ENCODE measurements at places on chromosomes 1 and 21. TPM values are rescaled to one million over a fixed set of nuclear protein-coding genes. Genes with fewer than 3 reads are reported as not detected.

SERTAD4 gene
- total RNA-seq = 2.5 TPM

HSPA13 gene
- total RNA-seq = 66.5 TPM

MYOC gene
- not detected for total RNA-seq

GBP6 gene
- not detected for total RNA-seq

C4BPB gene
- not detected for total RNA-seq

MCOLN3 gene
- total RNA-seq = 0.47 TPM

CDA gene
- total RNA-seq = 0.96 TPM

CD55 gene
- total RNA-seq = 9.0 TPM

HSPB7 gene
- total RNA-seq = not detected

OR6K3 gene
- total RNA-seq = not detected

- DNase-seq = no peak
Measured at GRCh38 chr1:204703826-204704612, 18.5 kb upstream of the LRRN2 start.

DNA sequence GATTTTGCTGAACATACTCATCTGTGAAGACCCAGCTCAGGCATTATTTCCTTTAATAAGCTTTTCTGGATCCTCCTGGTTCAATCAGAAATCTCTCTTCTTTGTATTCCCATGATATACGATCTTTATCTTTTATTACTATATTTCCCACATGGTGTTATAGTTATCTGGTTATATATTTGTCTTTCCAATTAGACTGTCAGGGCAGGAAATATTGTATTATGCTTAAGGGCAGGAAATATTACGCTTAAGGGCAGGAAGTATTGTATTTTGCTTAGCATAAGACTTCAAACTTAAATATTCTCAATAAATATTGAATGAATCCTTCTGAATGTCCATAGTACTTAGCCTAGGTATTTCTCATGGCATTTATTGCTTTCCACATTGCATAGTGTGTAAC lies 122.2 kb downstream of the COQ8A start:
- DNase-seq = no peak

DNA sequence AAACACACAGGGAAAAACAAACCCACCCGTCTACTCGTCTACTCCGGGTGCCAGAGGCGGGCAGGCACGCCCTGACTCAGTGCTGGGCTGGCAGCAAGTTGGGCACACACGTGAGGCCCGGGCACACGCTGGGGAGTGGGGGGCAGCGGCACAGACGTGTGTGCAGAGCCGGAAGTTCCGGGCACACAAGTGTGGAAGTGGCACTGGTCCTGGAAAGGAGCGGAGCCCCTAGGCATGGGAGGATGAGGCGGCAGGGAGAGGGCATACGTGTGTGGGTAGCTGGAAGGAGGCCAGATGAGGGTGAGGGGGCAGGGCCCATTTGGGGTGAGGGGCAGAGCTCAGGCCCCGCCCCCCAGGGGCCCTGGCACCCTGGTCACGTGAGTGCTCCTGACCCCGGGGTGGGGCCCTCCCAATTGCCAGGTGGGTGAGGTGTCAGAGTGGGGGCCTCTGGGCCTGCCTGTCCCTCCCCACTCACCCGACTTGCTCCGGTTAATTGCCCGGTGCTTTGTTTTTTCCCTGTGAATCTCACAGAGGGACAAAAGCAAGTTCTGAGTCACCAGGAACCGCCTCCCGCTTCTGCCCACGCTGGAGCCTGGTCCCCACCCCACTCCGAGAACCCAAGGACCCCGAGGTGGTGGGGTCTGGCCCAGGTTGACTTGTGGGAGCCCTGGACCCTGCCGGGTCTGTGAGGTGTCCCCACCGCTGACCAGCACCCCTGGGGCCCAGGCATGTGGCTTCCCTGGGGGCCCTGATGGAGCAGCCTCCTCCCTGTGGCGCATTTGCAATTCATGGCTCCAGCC lies 104.8 kb upstream of the CASZ1 start:
- no peak for DNase-seq

DNA sequence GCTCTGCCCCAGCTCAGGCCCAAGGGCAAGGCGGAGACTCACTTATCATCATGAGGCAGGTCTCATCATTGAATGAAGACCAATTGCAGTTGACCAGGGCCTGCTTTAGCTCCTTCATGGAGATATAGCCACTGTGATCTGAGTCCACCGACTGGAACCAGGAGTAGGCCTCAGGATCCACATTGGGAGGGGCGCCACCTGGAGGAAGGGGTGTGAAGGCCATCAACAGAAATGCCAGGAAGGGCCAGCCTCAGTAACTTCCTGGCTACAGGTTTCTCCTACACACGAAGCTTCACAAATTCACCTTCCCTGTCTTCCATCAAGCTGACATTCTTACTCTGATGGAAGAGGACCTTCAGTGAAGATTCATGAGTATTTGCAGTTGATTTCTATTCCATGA lies 11.6 kb downstream of the PEF1 start:
- DNase-seq = peak; percentile 39

- DNase-seq = no peak
Measured at GRCh38 chr1:161114556-161114955, 3.3 kb downstream of the PFDN2 start.

GRCh38 chr1:34361781-34362357 lies 185.2 kb downstream of the C1orf94 start:
- no peak for DNase-seq

DNA sequence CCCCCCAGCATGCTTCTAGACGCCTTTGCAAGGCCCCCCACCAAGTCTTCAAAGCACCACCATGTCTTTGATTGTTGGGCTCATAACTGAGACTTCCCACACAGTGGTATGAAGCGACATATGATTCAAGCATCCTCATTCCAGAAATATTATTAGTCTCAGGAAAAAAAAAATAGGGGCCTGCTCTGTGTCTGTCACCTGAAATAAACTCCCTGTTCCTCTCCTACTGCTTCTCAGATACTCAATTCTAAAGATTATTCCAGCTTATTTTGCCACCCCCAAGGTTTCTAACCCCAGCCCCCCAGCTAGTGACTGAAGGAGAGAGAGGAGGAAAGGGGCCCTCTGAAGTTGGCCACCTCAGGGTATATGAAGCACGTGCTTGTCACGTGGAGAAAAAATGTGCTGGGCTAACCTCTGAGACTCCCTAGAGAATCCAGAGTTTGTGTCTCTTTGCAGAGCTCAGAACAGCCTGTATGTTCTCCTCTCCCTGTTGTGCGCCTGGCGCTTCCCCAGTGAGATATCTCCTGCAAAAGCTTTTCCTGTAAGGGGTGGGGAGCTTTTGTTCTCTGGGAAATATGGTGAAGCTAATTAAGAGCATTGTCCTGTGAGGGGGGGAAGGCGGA lies 35.9 kb upstream of the RASAL2 start:
- peak; percentile 60 for DNase-seq

GRCh38 chr21:37757606-37758376 lies 158.5 kb downstream of the KCNJ6 start:
- no peak for DNase-seq

DNA sequence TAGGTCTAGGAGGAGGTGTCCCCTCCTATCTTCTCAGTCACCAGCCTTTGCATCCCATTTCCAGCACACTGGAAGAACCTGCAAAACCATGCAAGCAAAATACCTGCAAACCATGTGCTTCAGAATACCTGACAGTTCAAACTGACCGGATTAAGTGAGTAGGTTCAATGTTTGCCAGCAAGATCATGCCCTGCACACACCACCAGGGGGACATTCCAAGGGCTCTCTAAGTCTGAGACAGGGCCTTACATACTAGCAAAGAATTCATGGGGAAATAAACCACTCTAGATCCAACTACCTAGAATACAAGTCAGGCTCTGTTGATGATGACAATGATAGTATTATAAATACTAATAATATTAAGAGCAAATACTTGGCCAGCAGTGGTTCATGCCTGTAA lies 27.6 kb downstream of the INPP5B start:
- peak; percentile 46 for DNase-seq

DNA sequence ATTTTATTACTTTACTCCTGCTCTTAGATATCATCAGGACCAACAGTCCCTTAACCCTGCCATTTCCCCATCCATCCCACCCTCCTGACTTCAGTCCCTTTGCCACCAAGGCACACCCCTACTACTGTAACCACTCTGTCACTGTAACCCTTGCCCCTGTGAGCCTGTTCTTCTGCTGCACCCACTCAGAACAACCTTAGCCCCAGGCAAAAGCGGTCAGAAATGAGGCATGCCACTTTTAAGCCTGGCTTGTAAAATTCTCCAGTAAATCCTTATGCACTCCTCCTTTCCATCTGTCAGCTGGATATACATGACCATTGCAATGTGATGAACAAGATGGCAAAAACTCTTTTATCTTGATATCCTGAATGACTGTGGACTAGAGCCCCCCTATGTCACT lies 555.0 kb upstream of the PLXNA2 start:
- no peak for DNase-seq

- DNase-seq = no peak
Measured at GRCh38 chr1:67084765-67085318, 30.9 kb upstream of the SLC35D1 start.

GRCh38 chr1:204321665-204322064 lies 38.1 kb downstream of the PLEKHA6 start:
- no peak for DNase-seq

GRCh38 chr21:38843806-38844503 lies 38.2 kb downstream of the ETS2 start:
- no peak for DNase-seq

GRCh38 chr1:195047772-195048171 lies 1560.5 kb downstream of the KCNT2 start:
- DNase-seq = no peak

DNA sequence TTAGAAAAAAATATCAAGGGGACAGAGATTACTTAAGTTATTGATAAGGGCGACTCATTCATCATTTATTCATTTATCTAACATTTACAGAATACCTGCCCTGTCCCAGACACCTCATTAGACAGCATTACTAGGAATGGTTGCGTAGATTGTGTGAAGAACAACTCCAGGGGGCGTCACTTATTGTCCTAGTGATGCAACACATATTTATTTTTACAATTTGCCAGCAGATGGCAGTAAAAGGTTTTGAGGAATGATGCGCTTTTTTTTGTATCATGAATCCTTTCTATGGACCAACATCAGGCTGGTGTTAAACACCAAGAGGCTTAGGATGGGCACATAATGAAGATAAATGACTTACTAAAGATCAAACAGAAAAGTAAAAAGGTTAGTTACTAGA lies 5.5 kb downstream of the NCAM2 start:
- DNase-seq = peak; percentile 56

DNA sequence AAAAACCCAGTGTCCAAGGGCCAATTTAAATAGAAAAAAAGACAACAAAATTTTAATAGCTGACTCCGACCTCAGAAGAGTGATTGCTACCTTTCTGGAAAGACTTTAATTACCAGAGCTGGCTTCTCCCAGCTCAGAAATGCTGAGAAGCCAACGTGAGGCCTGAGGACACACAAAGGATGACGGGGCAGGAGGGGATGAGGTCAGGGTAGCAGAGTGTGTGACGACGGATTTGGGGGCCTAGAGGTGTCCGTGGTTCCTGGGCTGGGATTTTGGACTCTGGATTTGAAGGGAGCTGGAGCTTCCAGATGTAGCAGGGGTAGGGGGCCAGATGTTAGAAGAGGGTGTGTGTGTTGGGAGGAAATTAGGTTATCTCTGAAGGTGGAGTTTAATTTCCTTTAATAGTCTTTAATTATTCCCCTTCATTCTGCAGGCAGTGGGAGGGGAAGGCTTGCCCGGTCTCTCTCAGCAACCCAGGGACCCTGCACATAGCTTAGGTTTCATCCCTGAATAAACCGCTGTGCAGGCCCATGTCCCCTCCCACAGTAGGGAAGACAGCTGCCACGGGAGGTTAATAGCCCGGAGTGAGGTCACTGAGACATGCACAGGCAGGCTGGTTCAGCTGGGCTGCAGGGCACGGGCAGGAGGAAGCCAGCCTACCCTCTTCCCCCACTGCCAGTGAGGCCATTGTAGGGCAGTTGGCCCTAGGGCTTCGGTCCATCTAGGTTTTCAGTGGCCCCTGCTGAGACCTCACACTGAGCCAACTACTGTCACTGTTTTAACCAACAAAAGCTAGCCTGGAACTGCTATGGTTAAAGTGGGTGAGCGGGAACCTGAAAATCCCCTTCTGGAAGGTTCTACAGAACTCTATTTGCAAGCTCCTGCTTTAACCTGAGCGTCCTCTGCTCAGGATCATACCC lies 3.8 kb upstream of the PADI3 start:
- DNase-seq = peak; percentile 52

All from neural progenitor cell (in vitro differentiated cells).